Epithelial cell of alveolus of lung (primary cell): ENCODE measurements at places on chromosomes 1 and 21. TPM values are rescaled to one million over a fixed set of nuclear protein-coding genes. Genes with fewer than 3 reads are reported as not detected.

F5 gene
- total RNA-seq, result under 0.01 TPM in 1 of 2 replicates, not detected in the other

IL10 gene
- total RNA-seq, result 0.56 TPM in 1 of 2 replicates, not detected in the other

RHBDL2 gene
- 0.26 TPM in 1 of 2 replicates, not detected in the other for total RNA-seq

FBLIM1 gene
- total RNA-seq, result 114 and 120 TPM in 2 replicates

LCA5L gene
- total RNA-seq, result 1.2 and 2.4 TPM in 2 replicates

KRTAP12-2 gene
- not detected in 2 replicates for total RNA-seq

C1orf185 gene
- not detected in 2 replicates for total RNA-seq

INSRR gene
- not detected in 2 replicates for total RNA-seq

HHAT gene
- total RNA-seq, result 0.24 and 3.1 TPM in 2 replicates

FCRL5 gene
- total RNA-seq, result not detected in 2 replicates

CD52 gene
- total RNA-seq, result not detected in 2 replicates

SLC9C2 gene
- total RNA-seq, result not detected in 2 replicates

PHTF1 gene
- total RNA-seq, result 21.6 and 28.4 TPM in 2 replicates

SYCP1 gene
- total RNA-seq, result not detected in 2 replicates

KIF26B gene
- 2.3 and 2.7 TPM in 2 replicates for total RNA-seq

SLC30A10 gene
- total RNA-seq, result 0.08 TPM in 1 of 2 replicates, not detected in the other

NKAIN1 gene
- 0.26 TPM in 1 of 2 replicates, not detected in the other for total RNA-seq
